ENCODE measurements at places on chromosomes 1 and 21.

GRCh38 chr1:71047635-71048607 is at the start of gene PTGER3:
TSS of gene PTGER3 (minus strand) at chr1:71047816. CDS start at chr1:71047577, 239 bp downstream.
- DNase-seq, result peak; percentile 88

DNA sequence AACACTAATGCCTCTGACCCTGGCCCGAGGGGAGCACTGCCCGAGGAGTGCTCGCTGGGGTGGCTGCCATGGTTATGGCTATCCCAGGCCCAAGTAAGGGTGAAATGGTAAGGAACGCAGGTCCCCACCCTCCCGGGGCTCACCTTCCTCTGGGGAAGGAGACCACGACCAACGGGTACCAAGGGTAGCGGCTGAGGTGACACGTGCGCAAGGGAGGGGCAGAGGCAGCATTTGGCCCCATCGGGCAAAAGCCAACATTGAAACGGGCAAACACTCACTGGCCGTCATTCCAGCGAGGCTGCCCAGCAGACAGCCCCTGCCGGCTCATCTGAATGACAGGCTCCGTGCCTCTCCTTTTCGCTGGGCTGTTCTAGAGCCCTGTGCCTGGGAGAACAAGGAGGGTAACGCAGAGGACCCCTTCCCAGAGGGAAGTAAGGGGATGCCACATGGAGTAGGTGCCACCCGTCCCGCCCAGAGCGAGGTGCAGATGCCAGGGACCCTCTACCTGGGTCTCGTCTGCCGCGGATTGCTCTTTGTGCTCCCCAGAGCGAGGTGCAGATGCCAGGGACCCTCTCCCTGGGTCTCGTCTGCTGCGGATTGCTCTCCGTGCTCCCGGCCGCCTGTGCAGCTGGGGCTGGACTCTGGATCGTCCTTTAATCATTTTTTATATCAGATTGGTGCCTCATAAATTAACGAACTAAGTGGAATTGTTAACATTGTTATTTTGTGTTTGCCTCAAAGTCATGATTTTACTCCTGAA is 16.2 kb downstream of the ACTRT2 start:
- DNase-seq, result no peak

- DNase-seq, result no peak
Measured at GRCh38 chr1:94345148-94345721, 73.0 kb upstream of the ABCD3 start.

GRCh38 chr1:246193537-246193936 is 313.5 kb downstream of the SMYD3 start:
- no peak for DNase-seq

- peak; percentile 43 for DNase-seq
Measured at GRCh38 chr1:48876330-48876785, 99.7 kb upstream of the BEND5 start.

DNA sequence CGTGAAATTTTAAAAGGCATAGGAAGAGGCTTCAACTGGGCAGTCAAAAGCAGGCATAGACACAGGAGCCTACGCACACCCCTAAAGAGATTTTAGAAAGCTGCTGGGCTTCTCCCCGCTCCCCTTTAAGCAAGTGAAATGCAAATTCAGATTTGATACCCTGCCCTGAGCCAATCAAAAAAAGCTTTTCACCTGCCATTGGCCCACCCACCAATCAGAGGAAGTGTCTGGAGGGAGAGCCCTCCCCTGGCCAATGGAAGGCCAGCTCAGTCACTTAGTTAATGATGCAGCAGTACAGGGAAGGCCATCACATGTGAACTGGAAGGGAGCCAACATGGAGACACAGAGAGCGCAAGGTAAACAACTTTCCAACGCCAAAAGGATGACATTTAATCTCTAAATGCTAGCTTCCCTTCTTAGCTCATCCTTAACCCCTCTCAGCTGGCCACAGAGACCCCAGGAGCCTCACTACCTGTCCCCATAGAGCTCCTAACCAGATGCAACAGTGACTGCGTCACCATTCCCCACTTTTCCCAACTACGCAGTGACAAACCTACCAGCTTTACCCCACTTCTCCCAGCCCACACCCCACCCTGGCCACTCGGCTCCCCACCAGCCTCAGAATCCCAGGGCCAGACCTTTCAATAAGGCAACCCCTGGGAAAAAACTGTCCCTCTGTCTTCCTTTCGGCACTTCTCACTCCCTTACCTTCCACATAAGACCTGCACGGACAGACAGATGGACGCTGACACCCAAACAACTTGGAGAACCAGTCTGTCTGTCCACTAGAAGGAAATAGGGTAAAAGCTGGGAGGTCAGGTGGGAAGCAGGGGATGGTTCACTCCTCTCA is 71.0 kb downstream of the CD46 start:
- peak; percentile 84 for DNase-seq

- peak; percentile 70 for DNase-seq
Measured at GRCh38 chr1:25473653-25474225, 43.0 kb downstream of the MACO1 start.

GRCh38 chr1:18530587-18531502 is 50.1 kb downstream of the KLHDC7A start:
- DNase-seq, result no peak

GRCh38 chr1:156652131-156652991 is 10.4 kb downstream of the BCAN start:
- peak; percentile 81 for DNase-seq

DNA sequence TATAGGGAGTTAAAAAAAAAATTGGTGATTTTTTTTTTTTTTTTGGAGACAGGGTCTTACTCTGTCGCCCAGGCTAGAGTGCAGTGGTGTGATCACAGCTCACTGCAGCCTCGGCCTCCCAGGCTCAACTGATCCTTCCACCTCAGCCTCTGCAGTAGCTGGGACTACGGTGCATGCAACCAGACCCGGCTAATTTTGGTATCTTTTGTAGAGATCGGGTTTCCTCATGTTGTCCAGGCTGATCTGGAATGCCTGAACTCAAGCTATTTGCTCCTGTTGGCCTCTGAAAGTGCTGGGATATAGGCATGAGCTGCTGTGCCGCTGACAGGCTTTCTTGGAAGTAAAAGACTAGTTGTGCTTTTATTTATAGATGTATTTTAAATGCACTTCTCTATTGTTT is 3.0 kb downstream of the CDC42 start:
- DNase-seq, result no peak

Measured in activated CD4-positive, alpha-beta T cell treated with anti-CD3 and anti-CD28 coated beads, Interleukin-2, amount 10 ng/mL, durations not matched to agents 24 days and 14 days (primary cell).